ENCODE measurements at places on chromosomes 13 and 19.

- DNase-seq = peak; percentile 39
These were observed 286.1 kb downstream of the IRS2 start for GRCh38 chr13:109500146-109500773.

DNA sequence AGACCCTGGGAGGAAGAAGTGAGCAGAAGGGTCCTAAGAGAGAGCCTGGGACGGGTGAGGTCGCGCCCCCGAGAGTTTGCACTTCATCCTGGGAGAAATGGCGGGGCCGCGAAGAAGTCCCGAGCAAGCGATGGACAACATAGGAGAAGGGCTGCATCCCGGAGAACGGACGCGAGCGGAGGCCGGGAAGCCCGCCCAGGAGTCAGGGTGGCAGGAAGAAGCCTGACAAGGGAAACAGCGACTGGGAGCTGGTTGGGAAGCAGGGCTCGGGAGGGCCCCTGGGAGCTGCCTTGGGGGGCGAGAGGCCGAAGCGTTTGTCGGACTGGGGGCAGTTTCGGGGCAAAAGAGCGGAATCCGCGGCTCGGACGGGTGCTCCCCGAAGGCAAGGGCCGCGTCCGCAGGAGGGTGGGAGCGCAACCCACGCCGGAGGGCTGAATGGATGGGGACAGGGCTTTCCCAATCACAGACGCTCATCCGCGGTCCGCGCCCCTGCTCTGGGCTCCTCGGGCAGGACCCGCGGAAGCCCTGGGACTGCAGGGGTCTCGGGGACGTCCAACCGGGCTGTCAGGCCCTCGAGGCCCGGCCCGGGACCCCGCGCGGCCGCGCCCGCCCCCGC, 469 bp downstream of the ABHD17A start:
- DNase-seq = no peak

DNA sequence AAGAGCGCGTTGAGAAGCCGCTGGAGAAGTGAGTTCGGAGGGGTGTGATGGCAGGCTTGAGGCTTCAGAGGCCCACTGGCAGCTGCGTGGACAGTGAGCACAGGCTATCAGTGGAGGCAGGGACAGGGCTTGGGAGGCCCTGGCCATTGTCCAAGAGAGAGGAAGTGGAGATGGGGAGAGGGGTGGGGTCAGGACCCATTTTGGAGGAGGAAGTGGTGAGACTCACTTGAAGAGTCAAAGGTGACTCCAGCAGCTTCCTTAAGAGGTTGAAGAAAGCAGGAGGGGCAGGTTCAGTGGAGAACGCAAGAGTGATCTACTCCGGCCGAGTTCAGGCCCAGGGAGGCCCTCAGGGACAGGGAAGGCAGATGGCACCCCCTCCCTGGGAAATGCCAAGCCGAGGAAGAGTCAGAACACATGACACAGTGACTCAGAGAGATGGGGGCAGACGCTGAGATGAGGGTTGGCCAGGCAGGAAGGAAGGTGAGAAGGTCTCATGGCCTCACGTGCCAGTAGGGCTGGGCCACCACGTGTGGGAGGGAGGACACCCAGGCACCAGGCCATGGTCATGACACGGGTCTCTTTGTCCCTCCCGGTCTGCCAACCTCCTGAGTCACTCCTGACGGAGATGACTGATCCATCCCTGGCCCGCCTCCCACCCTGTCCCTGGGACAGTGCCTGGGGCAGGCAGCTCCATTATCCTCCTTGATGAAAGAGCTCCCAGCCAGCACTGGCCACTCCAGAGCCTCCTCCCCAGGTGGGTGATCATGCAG, 10.1 kb upstream of the CD22 start:
- peak; percentile 22 for DNase-seq

DNA sequence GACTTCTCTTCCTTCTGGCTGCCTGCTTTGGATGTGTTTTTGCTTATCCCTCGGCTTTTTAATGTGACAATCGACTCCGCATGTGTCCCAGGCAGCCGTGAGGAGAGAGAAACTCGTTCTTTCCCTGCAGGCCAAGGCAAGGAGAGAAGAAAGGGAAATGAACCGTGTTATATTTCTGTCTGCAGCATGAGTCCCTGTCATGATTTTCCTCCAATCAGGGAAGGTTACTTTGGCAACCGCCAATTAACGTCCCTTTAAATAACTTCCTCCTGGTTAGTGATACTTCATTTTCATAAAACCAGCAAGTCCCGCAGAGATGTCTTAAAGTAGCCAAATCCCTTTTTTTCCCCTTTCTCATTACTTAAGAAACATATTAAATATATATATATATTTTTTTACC, 42.6 kb downstream of the RFC3 start:
- no peak for DNase-seq

DNA sequence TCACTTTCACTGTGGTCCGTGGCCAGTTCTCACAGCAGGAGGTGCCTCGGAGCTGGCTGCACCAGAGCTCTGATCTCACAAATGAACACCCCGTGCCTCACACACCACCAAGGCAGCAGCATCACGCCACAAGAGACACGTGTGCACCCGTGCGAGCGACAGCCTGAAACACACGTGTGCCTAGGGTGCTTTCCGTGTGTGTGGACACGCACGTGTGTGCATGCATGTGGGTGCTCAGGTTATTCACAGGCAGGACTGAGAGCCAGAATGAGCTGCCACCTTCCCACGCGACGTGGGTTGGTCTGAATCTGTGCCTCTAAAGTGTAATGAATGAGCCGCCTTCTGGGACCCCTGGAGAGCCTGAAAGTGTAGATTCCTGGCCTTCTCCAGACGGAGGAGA, 67.6 kb upstream of the C13orf46 start:
- no peak for DNase-seq

DNA sequence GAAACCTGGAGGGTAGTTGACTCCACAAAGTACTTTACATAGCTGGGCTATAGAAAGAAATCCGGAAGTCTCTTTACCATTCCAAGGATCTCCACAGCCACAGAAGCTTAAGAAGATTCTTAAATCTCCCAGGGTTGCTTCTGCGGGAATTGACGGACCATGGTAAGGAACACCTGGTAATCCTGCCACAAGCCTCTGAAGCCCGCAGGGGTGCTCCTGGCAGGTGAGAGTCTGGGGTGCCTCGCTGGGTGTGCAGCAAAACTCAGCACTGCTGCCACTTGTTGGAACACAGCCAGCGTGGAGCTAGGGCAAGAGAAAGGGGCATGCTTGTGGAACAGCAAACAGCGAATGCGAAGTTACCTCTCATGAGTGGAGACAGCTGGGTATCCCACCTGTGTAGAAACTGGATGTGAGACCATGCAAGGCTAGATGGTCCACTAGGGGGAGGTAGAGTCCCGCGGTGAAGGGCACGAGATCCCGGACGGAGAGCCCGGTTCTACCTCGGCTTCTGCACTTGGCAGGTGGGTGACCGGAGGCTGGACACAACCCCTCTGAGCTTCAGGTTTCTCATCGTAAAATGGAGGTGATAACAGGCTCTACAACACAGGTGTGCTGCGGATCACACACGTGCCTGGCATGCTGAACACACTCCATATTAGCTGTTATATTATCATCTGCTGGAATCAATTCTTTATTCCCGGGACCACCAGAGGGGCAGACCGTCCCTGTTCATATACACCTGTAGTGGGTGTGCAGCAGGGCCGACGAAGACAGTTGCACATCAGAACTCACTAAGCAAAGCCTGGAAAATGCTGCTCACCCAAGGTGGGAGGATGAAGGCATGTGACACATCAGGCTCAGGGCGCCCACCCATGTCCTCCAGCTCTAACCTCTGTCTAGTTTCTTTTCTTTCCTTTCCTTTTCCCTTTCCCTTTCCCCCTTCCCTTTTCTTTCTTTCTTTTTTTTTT, 24.1 kb upstream of the UBAC2 start:
- DNase-seq = peak; percentile 88

- DNase-seq = no peak
These were observed 254.2 kb downstream of the ITGBL1 start for GRCh38 chr13:101706651-101707050.

DNA sequence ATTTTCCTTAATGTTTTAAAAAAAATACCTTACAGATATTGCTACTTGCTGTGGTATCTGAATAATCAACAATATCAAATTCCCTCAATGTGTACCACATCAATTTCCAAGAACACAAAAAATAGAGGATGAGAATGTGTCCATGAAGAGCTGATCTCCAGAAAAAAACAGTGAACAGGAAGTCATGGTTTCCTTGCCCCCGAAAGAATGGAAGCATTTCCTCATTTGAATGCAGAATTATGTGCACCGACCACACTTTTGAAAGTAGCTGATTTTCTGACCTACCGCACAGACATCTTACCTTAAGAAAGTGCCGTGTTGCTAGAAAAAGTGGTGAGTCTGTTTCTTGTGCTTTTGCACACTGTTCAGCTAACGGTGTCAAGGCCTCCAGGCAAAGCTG, 13.4 kb upstream of the EEF1AKMT1 start:
- no peak for DNase-seq

DNA sequence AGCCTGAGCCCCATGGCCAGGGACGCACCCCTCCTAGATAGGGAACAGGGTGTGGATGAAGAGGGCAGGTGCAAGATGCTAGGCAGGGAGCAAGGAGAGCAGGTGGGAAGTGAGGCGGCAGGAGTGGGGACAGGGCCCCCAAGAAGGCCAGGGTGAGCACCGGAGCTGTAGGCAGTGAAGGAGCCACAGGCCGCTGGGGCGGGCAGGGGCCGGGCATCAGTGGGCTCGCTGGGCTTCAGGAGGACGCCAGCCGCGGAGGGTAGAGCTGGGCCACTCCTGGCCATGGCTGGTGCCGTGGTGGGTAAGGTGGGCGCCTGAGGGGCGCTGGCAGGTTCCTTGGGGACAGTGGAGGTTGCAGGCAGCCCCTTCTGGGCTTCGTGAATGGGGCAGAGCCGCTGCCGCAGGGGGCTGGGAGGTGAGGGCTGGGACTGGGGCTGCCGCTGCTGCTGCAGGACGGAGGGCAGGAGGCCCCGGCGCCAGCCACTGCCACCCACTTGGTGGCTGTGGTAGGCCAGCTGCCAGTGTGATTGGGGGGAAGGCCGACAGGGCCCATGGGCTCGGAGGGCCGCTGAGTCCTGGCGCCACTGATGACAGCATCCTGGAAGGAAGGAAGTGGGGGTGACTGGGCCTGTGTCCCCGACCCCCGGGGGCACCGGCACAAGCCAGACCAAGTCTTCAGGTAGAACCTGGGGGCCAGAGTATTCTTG, 2.1 kb downstream of the NKPD1 start:
- DNase-seq = no peak

DNA sequence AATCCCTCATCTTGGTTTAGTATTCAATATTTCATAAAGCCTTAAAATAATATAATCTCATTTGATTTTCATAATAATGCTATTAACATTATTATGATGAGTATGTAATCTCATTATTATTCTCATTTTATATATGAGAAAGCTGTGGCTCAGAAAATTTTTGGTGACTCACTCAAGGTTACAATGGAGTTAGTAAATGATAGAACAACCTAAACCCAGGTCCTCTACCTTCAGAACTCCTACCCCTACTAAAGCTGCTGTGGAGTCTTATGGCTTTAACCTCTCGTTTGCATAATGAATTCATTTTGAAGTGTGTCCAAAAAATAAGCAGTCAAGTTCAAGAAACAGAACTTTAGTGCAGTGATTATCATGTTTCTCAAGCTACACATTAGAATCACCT, 226.3 kb downstream of the TBC1D4 start:
- DNase-seq = no peak
